ENCODE measurements at places on chromosomes 12 and 14.

DNA sequence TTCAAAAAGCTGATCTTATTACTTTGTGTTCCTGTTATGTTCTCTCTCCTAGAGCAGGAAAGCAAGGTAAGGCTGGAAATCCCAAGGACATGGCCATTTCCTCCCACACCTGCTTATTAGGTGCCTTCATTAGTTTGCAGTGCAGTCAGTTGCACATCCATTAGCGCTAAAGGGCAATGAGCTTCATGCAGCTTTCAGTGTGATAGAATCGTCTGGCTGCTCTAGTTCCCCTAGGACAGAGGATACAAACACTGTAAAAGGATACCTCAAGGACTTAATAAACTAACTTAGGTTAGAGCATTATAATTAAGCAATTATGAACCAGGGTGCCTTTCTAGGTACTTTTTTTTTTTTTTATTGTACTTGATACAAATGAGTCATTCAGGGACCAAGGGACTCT, 21.1 kb downstream of the TMEM117 start:
- no peak for DNase-seq

GRCh38 chr14:68741839-68742470, 50.9 kb downstream of the ZFP36L1 start:
- DNase-seq = no peak

DNA sequence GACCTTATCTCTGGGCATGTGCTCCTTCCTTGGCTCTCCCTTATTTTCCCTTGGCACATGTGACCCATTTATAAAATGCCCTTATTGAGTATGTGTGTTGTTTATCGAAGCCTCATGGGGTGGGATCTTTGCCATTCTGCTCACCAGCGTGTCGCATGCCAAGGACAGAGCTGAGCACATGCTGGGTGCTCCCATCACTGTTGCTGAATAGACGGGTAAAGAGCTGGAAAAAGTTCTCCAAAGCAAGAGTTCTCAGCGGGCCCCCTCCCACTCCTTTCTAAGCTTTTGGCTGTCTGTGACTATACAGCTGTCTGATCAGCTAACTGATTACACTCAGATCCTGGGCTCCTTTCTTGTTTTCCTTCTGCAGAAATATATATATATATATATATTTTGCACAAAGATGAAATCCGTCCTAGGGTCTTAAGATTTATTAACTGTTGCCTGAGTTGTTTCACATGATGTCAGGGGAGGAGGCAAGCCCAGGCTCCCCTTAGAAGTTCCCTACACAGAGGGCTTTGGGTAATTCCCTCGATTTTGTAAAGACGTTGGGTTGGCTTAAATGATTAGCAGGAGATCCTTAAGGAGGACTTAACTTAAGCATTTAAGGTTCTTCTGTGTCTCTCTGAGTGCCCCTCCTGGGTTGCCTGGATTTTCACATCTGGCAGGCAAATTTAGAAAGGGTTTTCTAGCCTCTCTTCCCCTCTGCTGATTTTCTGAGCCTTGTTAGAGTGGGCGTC, 71.6 kb downstream of the TMEM132C start:
- DNase-seq = no peak

GRCh38 chr12:16062611-16063010, 151.5 kb downstream of the DERA start:
- no peak for DNase-seq

- no peak for DNase-seq
Observed at GRCh38 chr14:45811155-45811554, 558.2 kb upstream of the MIS18BP1 start.

DNA sequence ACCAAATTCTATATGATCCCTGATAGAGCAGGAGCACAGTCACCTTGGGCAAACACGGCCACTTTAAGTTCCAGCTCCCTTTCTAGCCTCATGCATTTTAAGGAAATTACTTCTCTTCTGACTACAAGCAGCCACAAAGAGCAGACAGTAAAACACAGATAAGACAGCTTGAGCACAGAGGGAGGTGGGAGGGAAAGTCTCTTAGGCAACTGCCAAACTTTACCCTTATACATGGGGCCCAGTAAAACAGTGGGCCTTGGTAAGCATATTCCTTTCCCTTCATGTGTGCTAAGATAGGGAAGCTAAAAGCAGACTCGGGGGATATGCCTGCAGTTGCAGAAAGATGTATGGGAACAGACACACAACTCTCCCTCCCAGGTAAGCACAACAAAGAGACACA, 235.9 kb downstream of the CPNE8 start:
- no peak for DNase-seq

DNA sequence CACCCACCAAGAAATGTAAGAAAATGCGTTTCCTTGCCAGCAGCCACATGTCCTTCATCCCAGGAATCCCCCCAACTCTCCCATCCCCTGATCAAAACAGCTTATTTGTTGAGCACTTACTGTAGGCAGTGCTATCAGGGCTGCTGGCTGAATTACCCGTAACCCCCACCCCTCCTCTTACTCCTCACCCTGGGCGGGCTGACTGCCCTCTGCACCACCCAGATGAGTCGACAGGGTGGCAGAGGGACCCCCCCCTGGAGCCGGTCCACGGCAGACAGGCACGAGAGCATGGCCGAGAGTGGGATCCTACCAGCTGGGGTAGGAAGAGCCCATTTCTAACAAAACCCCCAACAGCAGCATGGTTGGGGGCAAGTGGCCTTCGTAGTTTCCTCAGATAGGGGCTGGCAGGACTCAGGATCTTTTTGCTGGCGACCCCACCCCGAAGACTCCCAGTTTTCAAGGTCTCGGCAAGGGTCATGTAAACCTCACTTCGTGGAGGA, 1.1 kb upstream of the RHOF start:
- no peak for DNase-seq

DNA sequence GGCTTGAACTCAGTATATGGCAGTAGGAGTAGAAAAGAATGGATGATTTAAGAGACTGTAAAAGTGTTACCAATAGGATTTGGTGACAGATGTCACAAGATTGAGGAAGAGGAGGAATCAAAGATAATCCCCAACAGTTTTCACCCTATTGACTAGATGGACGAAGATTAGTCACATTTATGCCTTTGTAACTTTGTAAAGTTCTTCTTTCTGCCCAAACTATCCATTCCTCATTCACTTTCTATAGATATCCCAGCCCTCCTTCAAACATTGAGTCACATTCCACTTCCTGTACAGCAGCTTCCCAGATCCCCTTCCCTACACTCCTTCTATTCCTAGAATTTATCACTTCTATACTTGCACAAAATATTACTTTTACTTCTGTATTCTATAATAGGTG, 207.9 kb downstream of the BTG1 start:
- no peak for DNase-seq

GRCh38 chr14:104221071-104221625, 82.8 kb downstream of the KIF26A start:
- no peak for DNase-seq

DNA sequence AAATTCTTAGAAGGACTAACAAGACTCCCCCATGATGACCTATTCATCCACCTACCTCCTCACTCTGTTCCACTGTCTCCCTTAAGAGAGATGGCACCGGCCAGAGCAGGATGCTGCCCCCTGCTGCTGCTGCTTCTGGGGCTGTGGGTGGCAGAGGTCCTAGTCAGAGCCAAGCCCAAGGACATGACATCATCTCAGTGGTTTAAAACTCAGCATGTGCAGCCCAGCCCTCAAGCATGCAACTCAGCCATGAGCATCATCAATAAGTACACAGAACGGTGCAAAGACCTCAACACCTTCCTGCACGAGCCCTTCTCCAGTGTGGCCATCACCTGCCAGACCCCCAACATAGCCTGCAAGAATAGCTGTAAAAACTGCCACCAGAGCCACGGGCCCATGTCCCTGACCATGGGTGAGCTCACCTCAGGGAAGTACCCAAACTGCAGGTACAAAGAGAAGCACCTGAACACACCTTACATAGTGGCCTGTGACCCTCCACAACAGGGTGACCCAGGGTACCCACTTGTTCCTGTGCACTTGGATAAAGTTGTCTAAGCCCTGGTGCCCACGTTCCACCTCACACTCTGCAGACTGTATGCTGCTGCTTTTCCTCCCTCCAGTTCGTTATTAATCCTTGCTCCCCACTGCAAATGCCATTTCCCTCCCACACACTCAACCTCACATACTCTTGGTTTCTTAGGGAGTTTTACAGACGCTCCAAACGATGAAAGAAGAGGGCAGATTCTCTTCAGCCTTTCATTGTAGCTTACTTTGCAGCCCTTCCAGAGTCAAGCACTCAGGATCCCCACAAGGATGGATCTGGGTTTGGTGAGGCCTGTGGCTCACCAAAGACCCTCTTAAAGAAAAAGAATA, at the start of gene RNASE8:
TSS of gene RNASE8 (plus strand) at position 20 of the 873 bp plus-strand sequence. CDS start at position 91, 71 bp downstream.
- no peak for DNase-seq

GRCh38 chr12:97716356-97716755, 253.8 kb downstream of the RMST start:
- DNase-seq = no peak

- no peak for DNase-seq
Observed at GRCh38 chr14:58815161-58815701, 177.5 kb downstream of the DACT1 start.

- DNase-seq = no peak
Observed at GRCh38 chr12:29551812-29552211, 54.3 kb upstream of the OVCH1 start.

DNA sequence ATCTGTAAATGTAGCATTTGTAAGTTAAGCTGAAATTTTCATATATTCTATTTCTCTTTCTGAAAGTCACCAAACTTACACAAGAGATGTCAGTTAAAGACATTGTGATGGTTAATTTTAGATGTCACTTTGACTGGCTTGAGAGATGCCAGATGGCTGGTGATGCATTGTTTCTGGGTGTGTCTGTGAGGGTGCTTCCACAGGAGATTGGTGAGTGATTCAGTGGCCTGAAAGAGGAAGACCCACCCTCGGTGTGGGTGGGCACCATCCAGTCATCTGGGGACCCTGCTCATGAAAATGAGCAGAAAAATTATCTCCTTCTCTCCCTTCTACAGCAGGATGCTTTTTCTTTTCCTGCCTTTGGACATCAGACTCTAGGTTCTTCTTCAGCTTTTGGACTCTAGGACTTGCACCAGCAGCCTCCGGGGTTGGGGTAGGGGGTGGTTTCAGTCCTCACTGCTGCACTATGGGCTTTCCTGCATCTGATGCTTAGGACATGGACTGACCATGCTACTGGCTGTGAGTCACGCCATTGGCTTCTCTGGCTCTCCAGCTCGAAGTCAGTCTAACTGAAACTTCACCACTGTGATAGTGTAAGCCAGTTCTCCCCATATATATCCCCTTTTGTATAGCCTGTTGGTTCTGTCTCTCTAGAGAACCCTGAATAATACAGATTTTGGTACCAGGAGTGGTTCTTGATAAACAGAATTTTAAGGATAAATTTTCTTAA, 20.9 kb downstream of the PDE6H start:
- DNase-seq = peak; percentile 51

DNA sequence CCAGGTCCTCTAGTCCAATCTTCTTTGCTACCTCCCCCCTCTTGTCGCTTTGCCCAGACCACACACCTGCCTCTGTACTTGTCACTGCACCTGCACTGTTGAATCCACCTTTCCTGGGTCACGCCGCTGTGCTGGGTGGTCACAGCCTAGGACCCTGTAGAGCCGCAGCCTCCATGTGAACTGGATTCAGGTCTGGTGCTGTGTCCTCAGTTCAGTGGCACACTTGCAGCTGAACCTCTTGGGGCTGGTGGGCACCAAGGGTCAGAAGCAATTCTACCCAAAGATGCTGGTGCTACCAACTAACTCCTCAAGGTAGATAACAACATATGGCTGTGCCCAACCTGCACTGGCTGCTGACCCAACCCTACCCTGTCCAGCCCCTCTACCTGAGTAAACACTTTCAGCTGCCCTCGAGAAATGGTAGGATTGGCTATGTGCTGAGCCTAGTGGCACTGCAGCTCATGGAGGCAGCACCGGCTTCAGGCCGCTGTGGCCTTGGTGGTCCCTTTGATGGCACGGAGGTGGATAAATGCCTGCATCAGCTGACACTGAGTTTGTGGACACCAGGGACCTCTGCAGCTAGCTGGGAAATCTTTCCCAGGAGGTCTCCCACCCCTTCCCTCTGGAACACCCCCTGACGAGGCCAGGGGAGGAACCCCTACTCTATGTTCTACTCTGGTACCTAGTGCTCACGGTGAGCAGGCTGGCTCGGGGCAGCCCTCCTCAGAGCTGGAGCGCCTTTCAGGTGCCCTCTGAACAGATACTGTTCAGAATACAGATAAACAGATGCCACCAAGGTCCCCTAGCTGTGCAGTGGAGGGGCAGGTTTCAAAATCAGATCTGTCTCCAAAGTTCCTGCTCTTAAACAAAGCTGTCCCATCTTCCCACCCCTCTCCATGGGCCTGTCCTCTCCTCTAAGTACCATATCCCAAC, 14.3 kb downstream of the AGAP2 start:
- DNase-seq = no peak

DNA sequence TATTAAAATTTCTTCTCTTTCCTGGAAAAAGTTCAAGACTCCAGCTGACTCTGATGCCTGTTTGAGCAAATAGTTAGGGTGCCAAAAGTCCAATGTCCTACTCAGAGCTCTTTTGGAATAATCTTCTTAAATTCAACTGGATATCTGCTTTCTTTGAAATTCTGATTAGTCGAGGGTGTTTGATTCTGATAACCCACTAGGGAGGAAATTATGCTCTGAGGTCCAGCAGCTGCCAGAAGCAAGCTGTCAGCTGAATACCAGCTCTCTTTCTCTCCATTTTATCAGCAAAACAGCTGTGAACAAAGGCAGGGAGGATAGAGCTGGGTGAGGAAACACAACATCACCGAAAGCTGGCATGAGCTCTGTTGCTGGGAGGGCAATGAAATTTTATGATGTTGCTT, 141.5 kb downstream of the CAND1 start:
- DNase-seq = no peak

GRCh38 chr14:38777401-38777800, 325.6 kb downstream of the SEC23A start:
- DNase-seq = no peak

GRCh38 chr12:67452119-67452805, 183.1 kb downstream of the CAND1 start:
- DNase-seq = no peak

GRCh38 chr12:60191676-60192359, 596.0 kb downstream of the SLC16A7 start:
- DNase-seq = no peak

DNA sequence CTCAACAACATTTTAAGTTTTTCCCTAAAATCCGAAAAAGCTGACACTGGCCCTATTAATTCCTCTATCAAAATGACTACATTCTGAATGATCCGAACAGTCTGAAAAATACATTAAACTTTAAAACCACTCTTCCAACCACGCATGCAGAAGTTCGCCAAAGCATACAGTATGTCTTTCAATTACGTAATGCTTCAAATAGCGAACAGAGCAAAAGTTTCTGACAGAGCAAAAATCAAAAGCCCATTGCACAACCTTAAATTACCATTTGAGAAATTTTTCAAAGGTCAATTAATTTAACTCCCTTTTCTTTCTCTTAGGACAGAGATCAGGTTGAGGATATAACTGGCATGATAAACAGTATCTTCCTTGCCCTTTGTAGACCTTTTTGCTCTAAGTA, 33.2 kb downstream of the LRIG3 start:
- DNase-seq = no peak

- no peak for DNase-seq
Observed at GRCh38 chr14:64201921-64202545, 92.1 kb downstream of the ESR2 start.

- no peak for DNase-seq
Observed at GRCh38 chr12:1391722-1392121, 202.7 kb downstream of the FBXL14 start.

GRCh38 chr12:14256555-14257169, 108.8 kb upstream of the ATF7IP start:
- no peak for DNase-seq

- no peak for DNase-seq
Observed at GRCh38 chr14:50926851-50927386, 17.4 kb downstream of the PYGL start.

- DNase-seq = no peak
Observed at GRCh38 chr12:105109465-105110212, 2.1 kb downstream of the WASHC4 start.

GRCh38 chr12:105220929-105221290, 15.1 kb downstream of the APPL2 start:
- no peak for DNase-seq
